Prostate gland (tissue), 2 donors: ENCODE measurements at places on chromosomes 11 and 22.

GRCh38 chr11:8723711-8724110 is 41.1 kb downstream of the RPL27A start:
- DNase-seq, result no peak

DNA sequence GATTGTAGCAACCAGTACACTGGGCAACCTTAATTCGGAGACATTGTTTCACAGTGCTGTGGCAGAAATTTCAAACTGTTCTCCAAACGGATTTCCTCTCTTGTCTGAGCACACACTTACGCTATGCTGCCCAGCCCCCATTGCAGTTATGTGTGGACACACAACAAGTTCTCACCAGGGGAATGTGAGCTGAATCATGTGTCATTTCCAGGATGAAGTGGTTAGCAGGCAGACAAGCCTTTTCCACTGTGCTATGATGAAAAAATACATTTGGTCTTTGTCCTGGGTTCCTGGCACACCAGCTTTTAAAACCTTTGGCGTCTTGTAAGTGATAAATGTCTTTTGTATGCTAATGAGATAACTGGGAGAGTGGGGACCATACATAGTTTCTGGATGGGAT is 46.9 kb upstream of the SYT9 start:
- DNase-seq, result no peak

GRCh38 chr11:91178366-91178765 is 955.5 kb upstream of the CHORDC1 start:
- DNase-seq, result no peak

- peak; percentile 78 for DNase-seq
These were observed 25.6 kb downstream of the YWHAH start for GRCh38 chr22:31969789-31970489.

DNA sequence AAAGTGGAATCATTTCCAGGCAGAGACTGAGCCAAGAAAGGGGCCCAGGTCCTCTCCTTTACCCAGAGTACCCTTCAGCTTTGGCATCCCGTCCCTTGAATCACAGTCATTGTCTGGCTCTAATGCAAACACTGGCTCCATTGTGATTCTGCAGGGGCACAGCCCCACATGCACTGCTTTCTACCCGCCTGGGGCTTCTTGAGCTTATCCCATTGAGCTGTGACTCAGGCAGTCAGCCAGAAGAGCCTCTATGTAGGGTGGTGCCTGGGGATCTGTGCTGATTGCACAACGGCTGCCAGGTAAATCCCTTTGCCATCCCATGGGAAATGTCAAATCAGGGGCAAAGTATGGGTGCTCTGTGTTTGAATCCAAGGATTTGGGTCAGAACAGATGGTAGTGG is 88.9 kb downstream of the RASSF10 start:
- peak; percentile 58 for DNase-seq

DNA sequence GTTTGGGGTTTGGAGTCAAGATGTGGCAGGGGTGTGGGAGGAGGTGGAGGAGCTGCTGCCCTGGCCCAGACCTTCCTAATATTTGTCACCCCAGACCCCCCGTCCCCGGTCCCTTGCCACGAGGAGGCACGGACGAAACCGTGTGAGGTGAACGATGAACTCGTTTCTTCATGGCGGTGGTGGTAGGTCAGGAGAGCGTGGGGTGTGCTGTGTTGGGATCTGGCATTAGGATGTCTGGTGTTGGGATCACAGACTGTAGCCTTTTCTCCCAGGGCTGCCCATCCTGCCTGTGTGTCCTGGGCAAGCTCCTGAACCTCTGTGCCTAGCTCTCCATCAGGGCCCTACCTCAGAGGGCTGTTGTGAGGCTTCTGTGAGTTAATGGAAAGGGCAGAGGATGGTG is 8.4 kb downstream of the MAPK8IP2 start:
- no peak for DNase-seq

DNA sequence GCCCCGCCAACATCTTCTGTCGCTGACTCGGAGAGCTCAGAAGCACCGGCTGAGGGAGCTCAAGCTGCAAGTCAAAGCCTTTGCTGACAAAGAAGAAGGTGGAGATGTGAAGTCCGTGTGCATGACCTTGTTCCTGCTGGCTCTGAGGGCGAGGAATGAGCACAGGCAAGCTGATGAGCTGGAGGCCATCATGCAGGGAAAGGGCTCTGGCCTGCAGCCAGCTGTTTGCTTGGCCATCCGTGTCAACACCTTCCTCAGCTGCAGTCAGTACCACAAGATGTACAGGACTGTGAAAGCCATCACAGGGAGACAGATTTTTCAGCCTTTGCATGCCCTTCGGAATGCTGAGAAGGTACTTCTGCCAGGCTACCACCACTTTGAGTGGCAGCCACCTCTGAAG is 6.7 kb downstream of the RAG1 start:
- no peak for DNase-seq

DNA sequence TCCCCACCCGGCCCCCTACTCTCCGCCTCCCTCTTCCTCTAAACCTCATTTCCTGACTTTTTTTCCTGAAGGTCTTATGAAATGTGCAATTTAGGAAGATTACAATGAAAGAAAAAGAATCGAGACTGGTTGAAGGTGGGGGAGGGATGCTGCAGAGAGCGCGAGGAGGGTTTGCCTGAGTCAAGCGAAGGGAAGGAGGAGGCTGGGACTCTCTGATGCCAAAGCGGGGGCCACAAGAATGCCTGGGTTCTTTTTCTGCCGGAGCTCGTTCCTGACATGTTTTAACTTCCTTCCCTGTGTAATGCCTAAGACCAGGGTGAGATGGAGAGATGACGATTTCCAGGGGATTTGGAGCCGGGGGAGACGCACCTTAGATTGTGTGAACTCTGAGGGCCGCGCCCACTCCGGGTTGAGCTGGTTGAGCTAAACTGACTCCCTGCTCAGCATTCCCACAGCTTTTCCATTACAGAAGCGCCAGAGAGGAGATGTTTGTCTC is 270.5 kb upstream of the SORL1-AS1 start:
- no peak for DNase-seq

DNA sequence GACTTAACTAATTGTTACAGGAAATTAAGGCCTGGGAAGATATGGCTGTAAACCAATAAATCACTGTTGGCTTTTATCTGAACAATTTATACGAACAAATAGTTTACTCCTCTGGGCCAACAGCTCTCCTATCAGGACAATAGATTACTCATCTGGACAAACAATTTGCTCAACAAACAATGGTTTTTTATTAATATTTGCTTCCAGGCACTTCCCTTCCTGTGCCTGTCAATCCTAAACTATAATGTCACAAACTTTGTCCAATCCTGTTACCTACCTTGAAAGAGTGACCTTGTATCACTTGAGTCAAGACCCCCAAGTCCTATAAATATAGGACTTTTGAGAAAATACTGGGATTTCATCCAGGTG is 87.6 kb upstream of the OR9Q1 start:
- no peak for DNase-seq

- DNase-seq, result no peak
These were observed 23.5 kb upstream of the GRAMD1B start for GRCh38 chr11:123406441-123407129.

GRCh38 chr11:45063669-45064068 is 82.8 kb upstream of the PRDM11 start:
- DNase-seq, result no peak

DNA sequence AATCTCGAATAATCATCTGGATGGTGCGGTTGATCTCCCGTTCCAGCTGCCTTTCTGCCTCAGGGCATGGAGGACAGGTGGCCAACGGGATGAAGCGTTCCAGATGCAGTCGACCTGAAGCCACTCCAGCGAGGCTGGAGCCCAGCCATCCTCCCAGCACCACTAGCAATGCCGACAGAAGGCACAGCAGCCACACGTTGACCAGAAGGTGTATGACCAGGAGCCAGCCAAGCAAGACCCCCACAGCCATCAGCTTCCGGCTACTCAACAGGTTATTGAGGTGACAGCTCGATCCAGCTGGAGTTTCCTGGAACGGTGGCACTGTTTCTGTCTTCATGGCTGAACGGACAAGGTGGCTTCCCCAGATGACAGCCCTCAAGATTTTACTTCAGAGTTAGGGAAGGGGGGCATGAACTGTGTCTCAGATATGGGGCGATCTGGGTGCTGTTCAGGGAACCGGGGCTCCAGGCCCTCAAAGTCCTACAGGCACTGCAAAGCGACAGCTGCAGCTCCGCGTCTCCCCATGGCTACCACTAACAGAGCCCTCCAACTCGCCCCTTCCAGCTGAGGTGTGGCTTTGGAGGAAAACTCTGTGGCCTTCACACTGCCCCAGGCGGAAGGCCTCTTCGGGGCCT is 559 bp downstream of the SNX19 start:
- DNase-seq, result no peak
